ENCODE measurements at places on chromosomes 1 and 21.
A peak's percentile ranks its signal among the peaks of the same experiment; 100 is the strongest.

GRCh38 chr21:42493109-42494060 is 2.6 kb downstream of the RSPH1 start:
- H3K27me3 ChIP-seq, result peaks cover 20% of the 10 kb centered on the region
- H3K4me3 ChIP-seq, result no peak overlapping the region
- H3K4me1 ChIP-seq, result peaks cover 13% of the 10 kb centered on the region
- DNase-seq, result no peak
- H3K36me3 ChIP-seq, result no peaks in the 10 kb centered on the region

GRCh38 chr1:214280386-214281020 is 456 bp upstream of the SMYD2 start:
- H3K27ac ChIP-seq, result peak overlapping the region; percentile 82
- peaks cover 5% of the 10 kb centered on the region for H3K36me3 ChIP-seq
- peaks cover 34% of the 10 kb centered on the region for H3K4me1 ChIP-seq
- DNase-seq, result peak; percentile 34
- peak overlapping the region; percentile 89 for H3K4me3 ChIP-seq

- H3K4me3 ChIP-seq, result peak overlapping the region; percentile 90
- no peaks in the 10 kb centered on the region for H3K36me3 ChIP-seq
- H3K27me3 ChIP-seq, result 0 out of 2 replicates have a peak, but pooled peaks cover 6% of the 10 kb centered on the region
- peaks cover 46% of the 10 kb centered on the region for H3K4me1 ChIP-seq
- no peak for DNase-seq
- H3K27ac ChIP-seq, result no peak overlapping the region
Measured at GRCh38 chr21:20998886-20999285, 677 bp downstream of the NCAM2 start.

DNA sequence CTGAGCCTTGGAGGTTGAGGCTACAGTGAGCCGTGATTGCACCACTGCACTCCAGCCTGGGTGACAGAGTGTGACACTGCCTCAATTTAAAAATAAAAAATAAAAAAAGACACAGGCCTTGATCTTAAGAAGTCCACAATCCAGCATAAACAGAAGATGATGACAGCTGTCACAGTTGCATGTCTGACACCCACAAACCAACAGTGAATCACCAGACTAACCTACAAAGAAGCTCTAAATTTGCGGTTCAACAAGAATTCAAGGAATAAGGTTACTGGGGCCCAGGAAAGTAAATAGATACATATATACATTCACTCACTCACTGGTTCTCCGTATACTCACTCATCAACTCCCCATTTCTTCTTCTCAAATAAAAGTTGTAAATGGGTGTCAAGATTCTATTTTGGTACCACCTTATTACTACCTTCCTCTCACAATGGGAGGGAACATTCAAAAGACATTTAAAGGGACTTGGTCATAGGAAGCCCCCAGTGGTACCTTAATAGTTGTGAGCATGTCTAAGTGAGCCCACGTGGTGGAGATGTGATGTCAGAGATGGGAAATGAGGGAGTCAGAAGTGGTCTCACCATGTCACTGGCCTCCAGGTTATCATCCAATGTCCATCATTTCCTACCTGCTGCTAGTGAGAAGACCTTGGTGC is 66.9 kb upstream of the PRDX6 start:
- no peaks in the 10 kb centered on the region for H3K36me3 ChIP-seq
- H3K4me1 ChIP-seq, result peaks cover 60% of the 10 kb centered on the region
- H3K4me3 ChIP-seq, result no peak overlapping the region
- H3K27ac ChIP-seq, result peak overlapping the region; percentile 9
- DNase-seq, result peak; percentile 50

DNA sequence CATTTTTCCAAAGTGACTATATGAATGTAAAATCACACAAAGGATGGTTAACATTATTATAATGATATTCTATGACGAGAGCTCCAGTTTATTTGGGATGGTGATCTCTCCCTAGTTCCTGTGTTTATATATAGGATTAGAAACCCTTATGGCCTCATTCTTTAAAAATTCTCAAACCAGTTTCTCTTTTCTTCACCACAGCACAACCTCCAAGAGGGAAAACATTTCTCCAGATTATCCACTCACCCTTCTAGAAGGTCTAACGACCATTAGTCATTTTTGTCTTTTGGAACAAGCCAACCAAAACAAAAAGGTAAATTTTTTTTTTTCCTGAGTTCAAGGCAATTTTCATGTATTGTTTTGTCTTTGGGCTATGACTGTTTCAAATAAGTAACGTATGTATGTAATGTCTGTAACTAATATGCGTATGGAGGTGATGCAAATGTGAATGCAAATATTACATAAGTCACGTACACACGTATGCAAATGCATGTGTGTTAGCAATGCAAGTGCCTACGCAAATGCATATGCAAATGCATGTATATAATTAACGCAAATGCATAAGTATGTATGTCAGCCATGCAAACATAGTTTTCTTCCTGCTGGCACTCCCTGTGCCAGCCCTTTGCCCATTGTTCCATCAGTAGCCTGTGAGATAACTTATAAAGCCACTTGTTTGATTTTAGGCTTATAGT is 72.5 kb upstream of the MORC3 start:
- peaks cover 21% of the 10 kb centered on the region for H3K36me3 ChIP-seq
- no peak overlapping the region for H3K4me3 ChIP-seq

DNA sequence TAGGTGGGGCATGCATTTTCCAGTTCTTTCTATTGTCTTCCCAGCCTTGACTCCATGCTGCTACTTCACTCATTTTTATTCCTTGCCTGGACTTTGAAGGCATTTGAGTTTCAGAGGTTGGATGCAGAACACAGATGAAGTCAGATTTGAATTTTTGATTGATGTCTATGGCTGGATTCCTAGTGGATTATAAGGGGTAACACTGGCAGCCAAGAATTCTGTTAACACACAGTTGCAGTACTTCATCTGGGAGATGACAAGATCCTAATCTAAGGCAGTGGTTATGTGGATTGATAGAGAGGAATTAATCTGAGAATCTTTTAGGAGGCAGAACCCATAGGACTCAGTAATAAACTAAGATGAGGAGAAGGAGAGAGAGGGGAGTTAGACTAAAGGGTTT is 439.0 kb upstream of the USP24 start:
- H3K4me1 ChIP-seq, result no peaks in the 10 kb centered on the region
- no peaks in the 10 kb centered on the region for H3K36me3 ChIP-seq
- DNase-seq, result no peak
- H3K4me3 ChIP-seq, result no peak overlapping the region
- H3K27me3 ChIP-seq, result peaks cover 2% of the 10 kb centered on the region

GRCh38 chr1:45934947-45935346 is 131.5 kb downstream of the MAST2 start:
- H3K4me3 ChIP-seq, result no peak overlapping the region
- no peak for DNase-seq
- peaks cover 14% of the 10 kb centered on the region for H3K4me1 ChIP-seq
- H3K36me3 ChIP-seq, result peaks cover 21% of the 10 kb centered on the region
- H3K27ac ChIP-seq, result no peak overlapping the region
- no peaks in the 10 kb centered on the region for H3K27me3 ChIP-seq

GRCh38 chr21:41325138-41325912 is 8.7 kb downstream of the FAM3B start:
- H3K36me3 ChIP-seq, result no peaks in the 10 kb centered on the region
- peaks cover 4% of the 10 kb centered on the region for H3K27me3 ChIP-seq
- H3K4me1 ChIP-seq, result no peaks in the 10 kb centered on the region
